Chondrocyte (in vitro differentiated cells): ENCODE measurements at places on chromosomes 11 and 22. TPM values are rescaled to one million over a fixed set of nuclear protein-coding genes. Genes with fewer than 3 reads are reported as not detected.

OR5A1 gene
- total RNA-seq = not detected in 3 replicates

TTC17 gene
- total RNA-seq = 53.4 to 65.8 TPM (median 53.8 TPM) in 3 replicates

CRKL gene
- total RNA-seq = 45.3 to 49.2 TPM (median 46.3 TPM) in 3 replicates

DNA sequence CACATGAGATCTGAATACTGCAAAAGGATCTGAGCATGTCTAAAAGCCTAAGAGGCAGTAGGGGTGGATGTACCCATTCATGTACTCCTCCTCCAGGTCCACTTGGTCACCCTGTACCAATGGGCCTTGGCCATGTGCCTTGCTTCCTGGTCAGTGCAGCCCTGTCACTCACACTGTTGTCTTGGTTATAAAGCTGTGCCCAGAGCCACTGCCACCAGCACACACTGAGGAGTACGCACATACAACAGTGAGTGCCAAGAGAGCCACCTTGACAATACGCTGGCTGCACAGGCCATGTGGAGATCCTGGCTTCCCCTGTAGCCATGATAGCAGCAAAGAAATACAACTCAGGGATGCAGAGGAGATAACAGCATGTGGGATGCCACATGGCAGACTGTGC lies 96.4 kb upstream of the LDLRAD3 start:
- no peak for DNase-seq
- H3K4me1 ChIP-seq = no peaks in the 10 kb centered on the region
- no peak overlapping the region for H3K4me3 ChIP-seq
- peaks cover 30% of the 10 kb centered on the region for H3K27me3 ChIP-seq

DNA sequence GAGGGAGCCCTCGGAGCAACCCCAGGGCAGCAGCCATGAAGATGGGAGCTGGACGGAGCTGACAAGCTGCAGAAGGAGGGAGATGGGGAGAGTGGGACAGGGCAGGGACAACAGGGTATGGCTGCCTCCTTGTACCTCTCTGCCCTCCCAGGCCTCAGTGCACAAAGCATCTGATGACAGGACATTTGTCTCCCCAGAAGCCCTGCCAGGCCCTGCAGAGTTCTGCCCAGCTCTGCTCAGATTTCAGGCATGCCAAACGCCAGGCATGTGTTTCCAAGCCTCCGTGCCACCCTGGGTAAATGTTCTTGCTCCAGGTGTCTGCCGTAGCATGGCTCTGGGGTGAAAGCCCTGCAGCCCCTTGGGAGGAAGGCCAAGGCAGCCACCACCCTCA lies 1.1 kb upstream of the IFITM10 start:
- peaks cover 72% of the 10 kb centered on the region for H3K4me1 ChIP-seq
- H3K27me3 ChIP-seq = no peaks in the 10 kb centered on the region
- DNase-seq = peak; percentile 60
- peaks cover 19% of the 10 kb centered on the region for H3K36me3 ChIP-seq
